Skin of body (tissue), 3 donors: ENCODE measurements at places on chromosomes 5 and 9. TPM values are rescaled to one million over a fixed set of nuclear protein-coding genes. Genes with fewer than 3 reads are reported as not detected.

The CDH9 gene
- not detected for total RNA-seq

The CD14 gene
- total RNA-seq, result 52.3 TPM

The GABRA1 gene
- not detected for total RNA-seq

The SIT1 gene
- total RNA-seq, result 0.30 TPM

The BTNL9 gene
- total RNA-seq, result 19.6 TPM

The PCDHGA7 gene
- 3.5 TPM for total RNA-seq

DNA sequence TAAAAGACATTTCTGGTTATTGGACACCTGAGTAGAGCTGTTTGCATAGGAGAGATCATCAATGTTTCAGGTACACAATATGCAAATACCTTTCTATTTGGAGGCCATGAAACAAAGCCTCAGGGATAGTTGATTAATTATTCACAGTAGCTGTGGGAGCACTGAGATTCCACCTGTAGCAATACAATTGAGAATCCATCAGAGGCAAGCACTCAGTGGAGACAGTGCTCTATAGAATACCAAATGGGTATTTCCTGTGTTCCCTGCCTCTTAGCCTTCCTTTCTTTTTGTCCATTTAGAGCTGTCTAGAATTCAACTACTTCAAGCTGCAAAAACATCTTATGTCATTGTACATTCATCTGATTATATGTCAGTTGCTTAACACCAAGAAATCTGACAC is 1754.0 kb upstream of the ACO1 start:
- DNase-seq, result no peak

DNA sequence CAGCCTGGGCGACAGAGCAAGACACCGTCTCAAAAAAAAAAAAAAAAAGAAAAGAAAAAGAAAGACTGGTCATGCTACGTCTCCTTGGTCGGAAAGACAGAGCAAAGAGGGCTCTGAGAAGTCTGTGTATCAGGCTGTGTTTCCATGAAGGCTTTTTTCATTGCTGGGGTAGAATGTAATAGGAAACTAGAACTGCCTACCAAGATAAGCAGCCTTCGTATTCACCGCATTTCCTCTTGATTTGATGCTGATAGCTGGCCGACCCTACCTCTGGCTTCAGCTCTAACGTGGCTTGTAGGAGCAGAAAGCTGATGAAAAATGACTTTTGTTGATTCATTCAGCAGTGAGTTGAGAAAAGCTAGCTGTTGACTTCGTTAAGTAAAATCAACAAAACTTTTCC is 17.4 kb downstream of the SLC1A3 start:
- no peak for DNase-seq

- peak; percentile 39 for DNase-seq
Measured at GRCh38 chr9:121718084-121718483, 66.7 kb downstream of the DAB2IP start.

- DNase-seq, result no peak
Measured at GRCh38 chr9:114027159-114027862, 50.8 kb downstream of the AMBP start.

DNA sequence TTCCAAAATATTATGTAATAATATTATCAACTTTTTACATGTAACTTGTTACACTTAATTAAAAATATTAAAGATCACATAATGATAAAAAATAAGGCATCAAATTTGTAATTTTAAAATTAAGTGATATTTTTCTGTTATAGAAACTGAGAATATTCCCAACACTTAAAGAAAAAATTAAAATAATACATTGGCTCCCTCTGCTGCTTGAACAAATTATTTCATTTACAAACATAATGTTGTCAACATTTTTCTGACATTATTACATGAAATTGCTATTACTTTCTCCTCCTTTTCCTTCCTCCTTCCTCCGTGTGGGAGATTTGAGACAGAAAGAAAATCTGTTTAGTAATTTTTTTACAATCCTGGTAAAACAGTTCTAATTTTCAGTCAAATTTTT is 42.3 kb downstream of the RNF180 start:
- DNase-seq, result no peak

- no peak for DNase-seq
Measured at GRCh38 chr5:1315018-1315708, 20.3 kb upstream of the TERT start.

DNA sequence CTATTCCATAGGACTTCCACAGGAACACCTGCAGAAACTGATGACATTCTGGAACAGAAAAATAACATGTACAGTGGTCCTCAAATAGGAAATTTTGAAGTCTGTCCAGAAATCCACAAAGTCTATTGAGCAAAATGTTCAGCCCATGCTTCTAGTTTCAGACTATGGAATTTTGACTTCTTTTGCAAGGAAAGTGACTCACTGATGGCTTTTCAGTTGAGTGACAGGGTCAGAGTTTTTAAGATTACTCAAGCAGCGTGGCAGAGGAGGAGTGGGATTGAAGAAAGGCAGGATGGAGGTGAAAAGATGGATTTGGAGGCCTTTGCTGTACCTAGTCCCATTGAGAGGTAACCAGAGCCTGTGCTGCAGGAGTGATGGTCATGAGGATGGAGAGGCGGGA is 151.5 kb downstream of the GOLPH3 start:
- DNase-seq, result no peak

DNA sequence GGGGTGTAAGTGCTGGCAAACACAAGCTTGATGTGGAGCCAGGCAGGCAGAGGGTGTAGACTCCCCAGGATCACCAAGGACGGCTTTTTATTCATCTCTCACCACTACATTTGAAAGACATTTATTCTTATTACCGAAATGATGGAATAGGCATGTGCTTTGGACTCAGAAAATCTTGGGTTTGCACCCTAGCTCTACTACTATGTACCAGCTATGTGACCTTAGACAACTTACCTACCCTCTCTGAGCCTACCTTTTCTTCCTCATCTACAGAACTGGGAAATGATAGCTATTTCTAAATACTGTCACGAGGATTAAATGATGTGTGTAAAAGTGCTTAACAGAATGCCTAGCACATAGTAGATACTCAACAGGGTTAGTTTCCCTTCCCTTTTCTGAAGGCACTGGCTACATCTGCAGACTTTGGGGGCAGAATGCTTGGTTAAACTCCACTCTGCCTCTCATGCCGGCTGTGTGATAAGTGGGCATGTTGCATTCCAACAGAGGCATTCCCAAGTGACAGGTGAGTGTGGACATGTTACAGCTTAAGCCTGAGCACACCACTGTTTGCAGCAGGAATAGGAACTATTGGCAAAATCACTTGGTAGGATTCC is 94.8 kb downstream of the SLC1A3 start:
- no peak for DNase-seq

GRCh38 chr5:38323645-38324295 is 65.4 kb downstream of the EGFLAM start:
- DNase-seq, result peak; percentile 17

- no peak for DNase-seq
Measured at GRCh38 chr5:35205606-35206005, 24.7 kb downstream of the PRLR start.

- DNase-seq, result no peak
Measured at GRCh38 chr9:83441390-83441789, 96.8 kb downstream of the FRMD3 start.

DNA sequence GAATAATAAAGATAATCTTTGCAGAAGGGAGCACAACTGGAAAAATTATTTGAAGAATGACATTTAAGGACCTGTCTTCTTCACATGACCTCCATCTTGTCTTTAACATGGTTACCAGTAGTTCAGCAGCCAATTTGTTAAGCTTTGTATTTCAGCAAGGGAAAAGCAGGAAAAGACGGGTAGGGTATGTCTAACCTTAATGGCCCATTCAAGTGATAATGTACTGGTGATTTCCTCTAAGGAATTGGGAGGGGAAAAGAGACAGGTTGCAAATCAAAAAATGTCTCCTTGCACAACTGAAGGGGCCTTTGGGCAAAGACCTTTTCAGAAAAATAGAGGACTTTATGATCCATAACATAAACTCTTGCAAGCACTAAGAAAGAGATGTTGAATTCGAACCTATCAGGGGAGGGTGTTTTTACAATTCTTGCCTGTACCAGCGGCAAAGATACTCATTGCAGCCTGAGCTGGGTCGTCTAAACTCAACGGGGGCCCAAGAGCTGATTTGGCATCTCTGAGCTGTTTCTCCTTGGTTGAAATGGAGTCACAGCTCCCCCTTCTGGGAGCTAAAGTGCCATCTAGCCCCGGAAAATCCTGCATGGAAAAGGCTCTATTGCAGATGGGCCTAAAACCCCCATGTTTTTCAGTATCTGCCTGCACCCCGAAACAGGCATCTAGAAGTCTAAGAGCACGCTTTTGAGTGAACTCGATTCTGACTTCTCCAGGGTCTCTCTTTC is 3.8 kb downstream of the BRINP1 start:
- no peak for DNase-seq

GRCh38 chr9:18707061-18707461 is 233.1 kb downstream of the ADAMTSL1 start:
- DNase-seq, result peak; percentile 92

DNA sequence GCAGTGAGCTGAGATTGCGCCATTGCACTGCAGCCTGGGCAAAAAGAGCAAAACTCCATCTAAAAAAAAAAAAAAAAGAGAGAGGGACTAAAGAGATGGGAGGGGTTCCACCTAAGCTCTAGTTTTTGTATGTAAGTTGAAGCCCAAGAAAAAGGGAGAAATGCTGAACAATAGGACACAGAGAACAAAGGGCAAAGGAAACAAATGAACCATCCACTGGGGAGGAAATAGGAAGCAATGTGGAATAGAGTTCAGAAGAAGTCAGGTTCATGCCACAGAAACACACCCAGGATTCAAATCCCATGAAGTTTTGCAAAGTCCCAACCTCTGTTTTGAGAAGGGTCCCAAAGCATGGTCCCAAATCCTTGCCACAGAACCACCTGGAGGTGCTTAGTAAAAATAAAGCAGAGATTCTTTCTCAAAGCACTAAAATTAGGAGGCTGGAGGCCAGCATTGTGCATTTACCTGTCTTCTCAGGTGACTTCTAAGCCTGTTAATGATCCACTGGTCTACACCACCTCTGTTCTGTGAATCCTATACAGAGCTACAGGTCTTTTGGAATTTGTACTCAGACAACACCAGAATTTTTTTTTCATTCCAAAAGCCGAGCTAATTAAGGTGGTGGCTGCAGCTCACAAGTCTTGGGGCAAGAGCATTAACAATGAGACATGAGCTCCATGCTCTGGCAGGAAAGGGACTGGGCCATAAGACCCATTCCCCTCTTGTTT is 177.6 kb downstream of the DOCK8 start:
- DNase-seq, result no peak

DNA sequence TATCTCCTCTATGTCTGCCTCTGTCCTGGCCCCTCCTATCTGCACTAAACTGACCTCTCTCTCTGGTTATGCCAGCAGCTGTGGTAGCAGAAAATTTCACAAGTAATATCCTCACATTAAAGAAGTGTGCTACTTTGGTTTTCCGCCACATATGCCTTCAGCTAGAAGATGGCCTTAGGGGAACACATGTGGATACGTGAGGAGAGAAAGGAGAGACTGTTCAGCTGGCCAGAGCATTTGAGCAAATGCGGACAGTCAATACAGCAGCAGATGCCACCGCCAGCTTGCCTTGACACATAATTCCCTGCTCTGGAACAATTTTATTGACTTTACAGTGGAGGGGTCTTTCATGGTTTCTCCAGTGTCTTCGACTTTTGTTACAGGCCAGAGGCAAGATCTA is 434.6 kb downstream of the TAF11L14 start:
- no peak for DNase-seq
